ENCODE measurements at places on chromosomes 11 and 22.

- DNase-seq: no peak
Measured at GRCh38 chr11:130156108-130157022, 3.2 kb upstream of the ST14 start.

DNA sequence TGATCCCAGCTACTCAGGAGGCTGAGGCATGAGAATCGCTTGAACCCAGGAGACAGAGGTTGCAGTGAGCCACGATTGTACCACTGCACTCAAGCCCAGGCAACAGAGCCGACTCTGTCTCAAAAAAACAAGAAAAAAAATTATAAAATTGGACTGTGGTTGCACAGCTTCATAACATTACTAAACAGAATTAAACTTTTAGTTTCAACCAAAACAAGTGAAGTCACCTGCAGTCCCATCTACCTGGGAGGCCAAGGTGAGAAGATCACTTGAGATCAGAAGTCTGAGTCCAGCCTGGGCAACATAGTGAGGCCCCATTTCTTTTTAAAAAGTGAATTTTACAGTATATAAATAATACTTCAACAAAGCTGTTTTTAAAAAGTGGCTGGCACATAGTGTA lies 47.8 kb upstream of the CD5 start:
- DNase-seq: no peak

DNA sequence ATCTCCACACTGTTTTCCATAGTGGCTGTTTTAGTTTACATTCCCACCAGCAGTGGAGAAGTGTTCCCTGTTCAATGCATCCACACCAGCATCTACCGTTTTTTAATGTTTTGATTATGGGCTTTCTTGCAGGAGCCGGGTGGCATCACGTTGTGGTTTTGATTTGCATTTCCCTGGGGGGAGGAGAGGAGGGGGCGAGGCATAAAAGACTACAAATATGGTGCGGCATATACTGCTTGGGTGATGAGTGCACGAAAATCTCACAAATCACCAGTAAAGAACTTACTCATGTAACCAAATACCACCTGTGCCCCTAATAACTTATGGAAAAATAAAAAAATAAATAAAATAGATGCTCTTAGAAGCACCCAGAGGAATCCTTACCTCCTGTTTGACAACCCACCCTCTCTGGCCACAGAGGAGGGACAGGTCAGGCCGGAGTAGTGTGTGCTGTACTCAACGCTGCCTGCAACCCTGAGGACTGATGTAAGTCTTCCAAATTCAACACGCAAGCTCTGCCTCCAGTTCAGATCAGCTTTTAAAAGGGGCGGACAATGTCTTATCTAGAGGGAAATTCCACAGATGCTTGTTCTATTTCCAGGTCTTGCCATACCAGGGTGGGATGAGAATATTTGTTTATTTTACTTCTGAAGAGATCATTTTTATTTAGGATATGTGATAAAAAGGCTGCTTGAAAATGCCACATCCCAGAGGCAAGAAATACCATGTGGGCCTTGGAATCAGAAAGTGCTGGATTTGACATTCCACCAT lies 329.6 kb upstream of the B3GAT1 start:
- DNase-seq: no peak

DNA sequence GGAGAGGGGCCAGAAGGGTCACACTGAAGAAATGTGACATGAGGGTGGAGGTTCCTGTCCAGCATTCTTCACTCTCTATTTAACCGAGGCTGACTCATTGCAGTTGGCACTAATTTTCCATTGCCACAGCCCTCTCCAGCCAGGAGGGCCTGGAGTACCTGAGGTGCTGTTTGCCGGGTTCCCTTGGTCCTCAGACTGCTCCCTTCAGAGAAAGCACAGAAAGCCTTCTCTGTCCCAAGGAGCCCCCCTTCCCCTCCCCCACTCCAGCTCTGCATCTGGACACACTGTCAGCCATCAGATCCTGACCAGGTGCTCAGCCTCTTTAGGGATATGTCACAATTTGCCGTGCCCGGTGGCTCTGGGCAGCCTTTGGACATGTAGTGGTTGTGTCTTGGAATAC lies 3.2 kb upstream of the C11orf91 start:
- DNase-seq: no peak

DNA sequence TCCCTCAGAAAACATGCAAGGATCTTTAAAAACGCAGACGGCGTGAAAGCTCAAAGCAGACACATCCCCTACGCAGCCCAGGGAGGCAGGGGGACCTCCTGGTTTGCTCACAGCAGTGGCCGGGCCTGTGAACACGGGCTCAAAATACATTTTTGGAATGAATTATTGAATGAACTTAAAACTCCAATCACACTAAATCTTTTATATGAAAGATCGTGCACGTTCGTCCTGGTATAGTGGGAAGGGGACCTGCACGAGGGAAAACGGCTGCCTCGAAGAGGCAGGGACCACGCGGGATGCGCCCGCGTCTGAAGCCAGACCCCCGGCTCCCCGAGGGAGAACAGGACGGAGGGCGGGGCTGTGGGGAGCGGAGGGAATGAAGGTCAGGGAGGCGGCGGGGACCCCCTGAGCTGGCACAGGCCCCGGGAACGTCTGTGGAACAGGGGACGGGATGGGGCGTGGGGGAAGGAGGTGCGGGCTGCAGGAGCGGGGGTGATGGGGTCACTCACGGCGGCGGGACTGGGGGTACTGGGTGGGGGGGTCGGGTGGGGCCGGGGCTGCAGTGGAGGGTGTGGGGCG lies 1.3 kb upstream of the PANX2 start:
- DNase-seq: no peak

DNA sequence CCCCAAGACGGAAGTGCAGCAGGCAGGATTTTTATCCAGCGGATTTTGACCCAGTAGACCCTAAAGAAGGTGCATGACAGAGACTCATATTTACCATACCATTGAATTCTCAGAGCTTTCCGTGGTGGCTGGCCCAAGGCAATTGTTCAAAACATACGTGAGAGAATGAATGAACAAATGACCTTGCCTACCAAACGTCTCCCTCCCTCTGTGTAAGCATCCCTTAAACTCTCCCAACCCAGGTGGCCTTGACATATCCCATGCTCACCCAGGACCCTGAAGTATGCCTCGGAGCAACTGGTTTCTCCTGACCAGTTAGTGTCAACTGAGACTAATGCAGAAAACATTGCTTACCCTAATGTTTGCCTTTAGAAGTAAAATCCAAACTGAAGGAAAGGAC lies 154.9 kb downstream of the TEAD1 start:
- DNase-seq: no peak

GRCh38 chr11:115916608-115917007 lies 412.4 kb upstream of the CADM1 start:
- DNase-seq: no peak

All from iPS-NIHi11 (cell line).